ENCODE measurements at places on chromosomes 16 and 17.
A peak's percentile ranks its signal among the peaks of the same experiment; 100 is the strongest.

DNA sequence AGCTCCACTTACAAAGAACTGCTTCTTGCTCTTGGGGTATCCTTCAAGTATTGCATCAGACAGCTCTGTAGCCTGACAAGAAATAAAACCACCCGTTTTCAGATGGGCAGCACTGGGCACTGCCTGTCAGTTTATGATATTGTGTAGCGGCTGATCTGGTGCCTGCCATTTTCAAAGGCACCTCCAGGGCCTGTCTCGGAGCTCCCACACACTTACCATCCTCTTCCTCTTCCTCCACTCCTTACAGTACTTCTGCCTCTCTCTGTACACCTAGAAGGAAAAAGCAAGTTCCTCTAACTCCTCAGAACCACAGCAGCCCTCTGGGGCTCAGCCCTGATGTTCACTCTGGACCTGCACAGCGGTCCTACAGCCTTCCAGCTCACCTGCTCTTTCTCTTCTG lies 4.4 kb downstream of the PSMC3IP start:
- DNase-seq: no peak

DNA sequence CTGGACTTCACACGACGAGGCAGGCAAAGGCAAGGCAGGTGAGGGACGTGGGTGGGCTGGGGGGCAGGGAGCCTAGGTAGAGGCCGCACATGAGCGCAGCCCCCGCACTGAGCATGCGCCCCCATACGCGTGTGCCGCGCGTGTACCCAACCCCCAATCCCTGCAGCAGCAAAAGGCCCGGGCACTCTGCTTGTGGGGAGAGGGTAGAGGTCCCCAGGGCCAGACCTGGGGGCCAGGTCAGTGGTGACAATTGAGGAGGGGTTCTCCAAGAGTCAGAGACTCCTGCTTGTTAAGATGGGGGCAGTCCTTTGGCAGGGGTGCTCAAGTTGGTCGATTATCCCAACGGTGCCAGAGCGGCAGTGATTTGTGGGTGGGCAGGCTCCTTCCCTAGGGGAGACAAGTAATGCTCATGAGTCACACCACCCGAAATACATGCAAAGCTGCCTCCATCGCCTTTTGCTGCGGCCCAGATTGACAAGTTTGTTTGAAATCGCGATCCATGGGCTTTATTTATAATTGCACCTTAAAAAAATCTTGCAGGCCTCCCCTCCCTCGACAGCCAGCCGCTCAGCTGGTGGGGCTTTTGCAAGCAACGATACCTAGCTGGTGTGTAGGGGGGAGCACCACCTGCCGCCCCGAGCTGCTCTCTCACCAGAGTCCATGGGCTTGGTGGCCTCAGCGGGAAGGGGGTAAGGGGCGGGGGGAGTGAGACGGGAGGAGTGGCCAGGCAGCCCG lies 1.1 kb upstream of the GIT1 start:
- no peak for DNase-seq

DNA sequence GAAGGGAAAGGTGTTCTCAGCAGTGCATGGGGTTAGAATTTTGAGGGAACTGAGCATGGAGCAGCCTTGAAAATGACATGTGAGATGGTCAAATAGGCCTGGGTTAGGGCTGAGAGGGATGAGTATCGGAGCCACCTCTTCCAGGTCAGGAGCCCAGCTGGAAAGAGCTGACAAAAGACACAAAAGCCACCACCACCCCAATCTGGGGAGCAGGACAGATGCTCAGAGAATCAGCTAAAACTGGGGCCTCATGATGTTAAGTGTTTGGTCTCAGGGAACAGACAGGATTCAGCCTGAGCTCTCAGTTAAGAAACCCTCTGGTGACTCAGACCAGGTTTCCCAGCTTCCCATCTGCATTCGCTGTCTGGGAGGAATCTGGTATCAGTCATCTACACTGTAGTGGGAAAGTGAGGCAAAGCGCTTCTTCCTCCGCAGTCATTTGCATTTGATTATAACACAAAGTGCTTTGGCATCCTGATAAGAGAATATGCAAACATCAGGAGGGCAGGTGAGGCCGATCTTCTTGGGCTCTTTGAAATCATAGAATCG lies 2.6 kb downstream of the WNT9B start:
- no peak for DNase-seq

DNA sequence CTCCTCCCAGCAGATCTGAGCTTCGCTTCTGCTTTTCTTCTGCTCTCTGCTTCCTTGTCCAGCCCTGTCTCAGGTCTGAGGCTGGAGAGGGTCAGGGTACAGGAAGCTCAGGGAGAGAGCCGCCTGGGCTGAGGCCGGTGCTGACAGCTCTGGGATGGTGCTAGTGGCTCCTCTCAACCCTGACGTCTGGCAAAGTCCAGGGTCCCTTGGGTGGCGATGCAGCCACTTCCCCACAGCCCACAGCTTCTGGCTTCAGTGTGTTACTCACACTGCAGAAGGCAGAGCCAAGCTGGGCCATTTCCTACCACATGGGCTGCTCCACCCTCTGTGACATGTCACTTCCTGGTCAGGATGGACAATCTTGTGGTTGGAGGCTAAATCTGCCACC lies at the start of gene CD300C:
CD300C (minus strand) TSS at position 273 of the 388 bp plus-strand sequence. CDS start 333 bp downstream, outside the sequence.
- no peak for DNase-seq

GRCh38 chr17:38565853-38566665 lies 39.7 kb downstream of the SRCIN1 start:
- DNase-seq: no peak

DNA sequence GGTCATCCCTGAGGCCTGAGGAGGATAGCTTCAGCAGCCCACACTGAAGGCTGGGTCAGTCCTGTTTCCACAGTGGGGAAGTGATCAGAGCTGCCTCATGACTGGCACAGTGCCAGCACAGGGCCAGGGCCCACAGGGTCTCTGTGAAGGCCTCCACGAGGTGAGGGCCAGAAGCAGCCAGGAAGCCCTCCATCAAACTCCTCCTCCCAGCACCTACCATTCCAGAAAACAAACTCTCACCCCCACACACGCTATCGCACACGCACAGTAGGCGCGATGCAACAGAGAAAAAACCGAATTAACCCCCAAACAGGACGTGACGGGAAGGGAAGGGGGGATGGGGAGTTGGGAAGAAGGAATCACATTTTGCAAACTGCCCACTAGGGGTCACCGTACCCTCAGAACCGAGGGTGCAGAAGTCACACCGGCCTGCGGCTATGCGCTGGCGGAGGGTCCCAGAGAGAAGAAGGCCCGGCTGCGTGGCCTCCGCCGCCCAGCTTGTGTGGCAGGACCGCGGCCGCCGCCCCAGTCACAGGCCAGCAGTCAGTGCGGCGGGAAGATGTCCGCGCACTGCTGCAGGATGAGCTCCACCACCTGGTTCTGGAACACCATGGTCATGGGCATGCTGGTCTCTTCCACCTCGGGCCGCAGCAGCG lies 37.6 kb downstream of the ARHGAP27 start:
- DNase-seq: peak; percentile 25

DNA sequence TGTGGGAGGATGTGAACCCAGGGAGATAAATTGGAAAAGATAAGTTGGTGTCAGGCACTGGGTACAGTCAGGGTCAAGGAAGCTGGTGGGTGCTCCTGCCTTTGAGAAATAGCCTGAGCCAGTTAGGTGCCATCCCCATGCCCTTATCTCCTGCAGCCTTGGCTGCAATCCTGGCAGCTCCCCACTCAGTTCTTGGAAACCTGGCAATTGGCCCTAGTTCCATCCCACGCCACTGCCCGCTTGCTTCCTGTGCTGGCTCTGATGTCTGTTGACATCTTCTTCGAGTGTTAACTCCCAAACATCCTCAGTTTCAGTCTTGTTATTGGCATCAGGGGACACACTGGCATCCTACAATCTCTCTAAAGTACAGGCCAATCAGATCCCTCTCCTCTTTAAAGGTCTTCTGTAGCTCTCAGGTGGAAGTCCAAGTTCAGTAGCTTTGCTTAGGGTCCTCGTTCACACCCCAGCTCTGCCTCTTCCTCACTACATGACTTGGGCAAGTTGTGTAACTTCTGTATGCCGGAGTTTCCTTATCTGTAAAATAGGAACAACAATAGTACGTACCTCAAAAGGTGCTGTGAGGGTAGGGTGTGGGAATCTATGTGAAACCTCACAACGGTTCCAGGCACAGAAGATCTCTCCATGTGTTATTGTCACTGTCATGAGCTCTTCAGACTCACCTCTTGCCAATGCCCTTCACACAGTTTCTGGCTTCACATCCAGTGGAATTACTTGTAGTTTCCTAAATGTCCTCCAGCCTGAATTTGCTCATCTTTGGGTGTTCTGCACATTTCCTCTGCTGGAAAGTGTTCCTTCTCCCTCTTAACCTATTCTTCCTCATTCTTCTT lies 13.5 kb upstream of the PRKAR1A start:
- no peak for DNase-seq

- no peak for DNase-seq
These were observed 13.9 kb downstream of the NUP93 start for GRCh38 chr16:56743840-56744239.

- DNase-seq: no peak
These were observed 55.7 kb downstream of the SOX9 start for GRCh38 chr17:72176516-72176851.

GRCh38 chr16:1455190-1456171 lies 11.1 kb upstream of the CCDC154 start:
- DNase-seq: no peak

- no peak for DNase-seq
These were observed 373.2 kb upstream of the CDH11 start for GRCh38 chr16:65495106-65495505.

GRCh38 chr16:68235108-68235886 lies 630 bp downstream of the ESRP2 start:
- no peak for DNase-seq

Measured in activated naive CD4-positive, alpha-beta T cell treated with Interleukin-2 at 50 U/mL for 16 hours (primary cell).